Left ventricle myocardium inferior (tissue), 1 donor: ENCODE measurements at places on chromosomes 1 and 21. TPM values are rescaled to one million over a fixed set of nuclear protein-coding genes. Genes with fewer than 3 reads are reported as not detected.

DNA sequence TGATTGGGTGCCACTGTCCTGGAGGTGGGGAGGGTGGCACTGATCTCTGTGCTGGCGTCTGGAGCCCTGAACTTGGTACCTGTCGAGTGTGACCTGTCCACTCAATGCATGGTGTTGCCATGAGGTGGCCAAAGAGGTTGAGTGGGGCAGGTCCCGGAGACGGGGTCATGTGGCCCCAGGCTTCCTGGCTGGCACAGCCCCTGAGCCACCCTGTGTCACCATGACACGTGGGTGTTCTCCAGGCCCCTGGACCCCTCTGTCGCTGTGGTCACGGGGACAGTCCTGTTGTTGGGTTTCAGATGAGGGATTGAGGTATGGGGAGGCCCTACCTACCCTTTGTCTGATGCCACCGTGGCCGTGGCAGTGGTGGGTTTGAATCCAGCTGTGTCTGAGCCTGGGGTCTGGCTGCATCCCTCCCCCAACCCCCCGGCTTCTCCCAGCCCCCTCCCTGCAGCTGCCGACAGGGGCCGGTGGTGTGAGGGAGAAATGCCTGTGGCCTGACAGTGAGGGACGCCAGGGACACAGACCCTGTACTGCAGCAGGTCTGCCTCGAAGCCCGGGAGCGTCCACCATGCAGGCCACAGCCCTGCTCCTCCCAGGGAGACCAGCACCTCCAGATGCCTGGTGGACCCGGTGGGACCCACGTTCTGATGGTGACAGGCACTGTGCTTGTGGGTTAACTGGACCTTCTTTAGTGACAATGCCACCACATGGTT is 12.0 kb downstream of the TRPM2 start:
- DNase-seq, result no peak
- no peak overlapping the region for H3K4me3 ChIP-seq

Gene TP73
- 0.05 TPM for total RNA-seq

DNA sequence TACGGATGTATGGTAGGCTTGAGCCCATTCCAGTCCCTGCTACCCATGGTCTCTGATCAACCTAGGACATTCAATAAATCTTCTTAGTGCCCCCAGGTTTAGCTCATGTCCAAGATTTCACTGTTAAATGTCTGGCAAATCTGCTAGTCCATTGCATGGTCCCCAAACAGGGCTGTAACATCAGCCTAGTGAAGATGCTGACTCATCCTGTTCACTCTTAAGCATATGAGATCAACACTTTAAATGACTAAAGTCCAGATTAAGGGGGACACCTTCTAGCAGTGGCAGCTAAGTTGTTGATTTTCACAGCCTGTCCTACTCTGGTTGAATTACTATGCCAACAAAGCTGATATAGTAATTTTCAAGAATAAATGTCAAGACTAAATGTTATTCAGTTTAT is 46.5 kb upstream of the NUF2 start:
- H3K36me3 ChIP-seq, result no peaks in the 10 kb centered on the region
- no peak for DNase-seq
- H3K4me3 ChIP-seq, result no peak overlapping the region
- no peaks in the 10 kb centered on the region for H3K4me1 ChIP-seq

DNA sequence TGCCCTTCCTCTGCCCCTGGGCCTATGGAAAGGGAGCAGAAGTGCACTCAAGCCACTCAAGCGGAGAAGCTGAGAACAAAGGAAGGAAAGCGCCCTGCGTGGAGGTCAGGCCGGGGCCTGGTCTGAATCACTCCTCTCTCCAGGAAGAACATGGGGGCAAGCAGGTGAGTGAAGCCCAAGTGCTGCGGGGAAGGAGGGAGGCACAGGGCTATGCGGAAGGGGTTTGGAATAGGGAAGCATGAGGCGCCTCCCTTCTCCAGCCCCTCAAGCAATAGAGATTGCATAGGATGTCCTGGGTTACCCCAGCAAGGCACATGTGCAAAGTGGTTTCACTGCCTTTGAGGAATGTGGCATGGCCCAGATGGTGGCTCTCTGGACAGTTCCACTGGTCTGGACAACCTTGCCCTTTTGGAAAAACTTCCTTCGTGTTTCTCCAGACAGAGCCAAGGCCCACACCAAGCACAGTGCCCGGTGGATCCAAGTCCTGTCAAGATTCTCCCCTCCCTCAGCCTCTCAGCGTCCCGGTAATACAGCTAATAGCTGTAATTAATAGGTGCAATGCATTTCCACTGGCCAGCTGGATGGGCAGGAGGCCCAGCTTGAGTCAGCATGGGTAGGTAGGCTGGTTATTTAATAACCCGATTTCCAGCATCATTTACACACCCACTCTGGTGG is 13.7 kb downstream of the BLACAT1 start:
- H3K36me3 ChIP-seq, result no peaks in the 10 kb centered on the region
- no peak overlapping the region for H3K4me3 ChIP-seq
- H3K27me3 ChIP-seq, result no peaks in the 10 kb centered on the region
- H3K4me1 ChIP-seq, result peaks cover 67% of the 10 kb centered on the region

GRCh38 chr1:40712997-40713396 is 21.5 kb downstream of the NFYC start:
- peak overlapping the region; percentile 71 for H3K4me3 ChIP-seq
- peak overlapping the region; percentile 93 for H3K27ac ChIP-seq
- no peaks in the 10 kb centered on the region for H3K27me3 ChIP-seq
- H3K36me3 ChIP-seq, result peaks cover 10% of the 10 kb centered on the region
- H3K4me1 ChIP-seq, result peaks cover 98% of the 10 kb centered on the region

DNA sequence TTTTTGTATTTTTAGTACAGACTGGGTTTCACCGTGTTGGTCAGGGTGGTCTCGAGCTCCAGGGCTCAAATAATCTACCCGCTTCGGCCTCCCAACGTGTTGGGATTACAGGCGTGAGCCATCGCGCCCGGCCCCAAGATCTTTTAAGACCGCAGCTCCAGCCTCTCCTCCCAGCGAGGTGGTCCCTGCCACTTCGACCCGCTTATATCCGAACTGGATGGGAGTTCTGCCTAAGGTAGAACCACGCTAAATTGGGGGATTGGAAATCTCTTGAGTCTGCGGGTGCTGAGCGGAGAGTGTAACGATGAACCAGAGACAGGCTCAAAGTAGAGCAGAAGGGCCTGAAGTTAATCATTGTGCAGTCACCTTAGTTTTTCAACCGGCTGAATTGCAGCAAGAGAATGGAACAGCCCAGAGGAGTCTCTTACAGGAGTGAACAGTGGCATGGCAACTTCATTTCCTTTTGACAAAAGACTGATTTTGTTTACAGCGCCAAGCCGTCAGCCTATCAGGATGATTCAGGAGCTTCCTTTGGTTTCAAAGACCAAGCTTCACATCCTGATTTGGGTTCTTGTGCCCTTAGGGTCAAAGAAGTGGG is 726 bp upstream of the CYB5R1 start:
- H3K27me3 ChIP-seq, result no peaks in the 10 kb centered on the region
- peaks cover 18% of the 10 kb centered on the region for H3K36me3 ChIP-seq

Gene CCDC190
- 0.80 TPM for total RNA-seq

- H3K27me3 ChIP-seq, result peaks cover 18% of the 10 kb centered on the region
- peak; percentile 53 for DNase-seq
- H3K36me3 ChIP-seq, result no peaks in the 10 kb centered on the region
Observed at GRCh38 chr1:38587766-38588165, 271.8 kb downstream of the RRAGC start.

Gene ETNK2
- total RNA-seq, result 4.4 TPM

DNA sequence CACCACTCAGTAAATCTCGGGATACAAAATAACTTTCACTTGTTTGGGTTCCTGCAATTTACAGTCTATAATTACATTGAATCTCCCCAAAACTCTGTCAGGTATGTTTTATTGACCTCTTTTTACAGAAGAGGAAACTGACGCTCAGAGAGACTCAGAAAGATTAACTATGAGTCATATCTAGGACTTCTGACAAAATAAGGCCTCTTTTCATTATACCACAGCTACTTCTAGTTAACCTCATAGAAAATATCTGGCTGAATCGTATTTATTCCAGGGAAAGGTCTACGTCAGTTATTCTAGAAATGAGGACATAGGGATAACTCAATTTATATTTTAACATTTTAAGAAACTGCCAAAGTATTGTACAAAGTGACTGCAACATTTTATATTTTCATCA is 211.1 kb upstream of the FAM78B start:
- no peak for DNase-seq
- no peaks in the 10 kb centered on the region for H3K27me3 ChIP-seq
- H3K36me3 ChIP-seq, result no peaks in the 10 kb centered on the region
- H3K4me1 ChIP-seq, result peaks cover 10% of the 10 kb centered on the region
- no peak overlapping the region for H3K27ac ChIP-seq
- H3K4me3 ChIP-seq, result no peak overlapping the region

Gene CORT
- total RNA-seq, result 0.19 TPM

DNA sequence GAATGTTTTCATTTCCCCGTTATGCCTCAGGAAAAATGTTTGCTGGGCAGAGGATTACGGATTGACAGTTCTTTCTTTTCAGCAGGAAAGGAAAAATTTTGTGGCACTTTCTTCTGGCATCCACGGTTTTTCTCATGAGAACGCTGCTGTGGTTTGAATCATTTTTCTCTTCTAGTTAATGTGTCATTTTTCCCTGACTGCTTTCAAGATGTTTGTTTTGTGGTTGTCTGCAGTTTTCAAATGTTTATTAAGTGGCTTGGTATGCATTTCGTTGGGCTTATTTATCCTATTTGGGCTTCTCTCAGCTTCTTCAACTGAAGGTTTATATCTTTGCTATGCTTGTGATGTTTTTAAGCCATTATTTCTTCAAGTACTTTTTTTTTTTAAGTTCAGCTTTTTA is 359.0 kb downstream of the RGS7 start:
- DNase-seq, result no peak
- H3K27ac ChIP-seq, result no peak overlapping the region
- H3K36me3 ChIP-seq, result no peaks in the 10 kb centered on the region
- H3K4me1 ChIP-seq, result no peaks in the 10 kb centered on the region
- H3K4me3 ChIP-seq, result no peak overlapping the region
- H3K27me3 ChIP-seq, result no peaks in the 10 kb centered on the region

DNA sequence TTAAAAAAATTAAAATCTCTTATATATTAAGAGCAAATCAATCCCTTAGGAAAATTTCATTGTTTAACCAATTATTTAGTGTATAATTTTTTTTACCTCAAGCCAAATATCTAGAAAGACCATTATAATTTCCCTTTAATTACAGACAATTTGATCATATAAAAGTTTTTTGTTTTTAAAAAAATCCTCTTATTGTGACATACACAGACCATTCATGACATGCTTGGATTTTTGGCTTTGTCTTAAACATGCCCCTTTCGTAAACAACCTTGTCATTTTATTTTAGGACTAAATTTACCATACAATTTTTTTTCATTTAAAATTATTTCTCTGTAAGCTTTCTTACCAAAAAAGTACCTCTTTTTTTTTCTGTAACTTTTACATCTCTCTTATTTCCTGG is 14.2 kb upstream of the CYP4B1 start:
- H3K36me3 ChIP-seq, result no peaks in the 10 kb centered on the region
- H3K27ac ChIP-seq, result no peak overlapping the region
- DNase-seq, result no peak

Gene TARBP1
- 11.4 TPM for total RNA-seq

GRCh38 chr1:203629507-203630082 is 3.0 kb downstream of the ATP2B4 start:
- peaks cover 91% of the 10 kb centered on the region for H3K4me1 ChIP-seq
- H3K4me3 ChIP-seq, result peak overlapping the region; percentile 81
- H3K36me3 ChIP-seq, result peaks cover 6% of the 10 kb centered on the region
- DNase-seq, result peak; percentile 82
